ENCODE measurements at places on chromosomes 11 and 22.
A peak's percentile ranks its signal among the peaks of the same experiment; 100 is the strongest.

GRCh38 chr11:16099343-16099900, 256.9 kb downstream of the SOX6 start:
- H3K27ac ChIP-seq: no peak overlapping the region
- H3K36me3 ChIP-seq: no peaks in the 10 kb centered on the region
- DNase-seq: no peak
- peaks cover 8% of the 10 kb centered on the region for H3K4me1 ChIP-seq

DNA sequence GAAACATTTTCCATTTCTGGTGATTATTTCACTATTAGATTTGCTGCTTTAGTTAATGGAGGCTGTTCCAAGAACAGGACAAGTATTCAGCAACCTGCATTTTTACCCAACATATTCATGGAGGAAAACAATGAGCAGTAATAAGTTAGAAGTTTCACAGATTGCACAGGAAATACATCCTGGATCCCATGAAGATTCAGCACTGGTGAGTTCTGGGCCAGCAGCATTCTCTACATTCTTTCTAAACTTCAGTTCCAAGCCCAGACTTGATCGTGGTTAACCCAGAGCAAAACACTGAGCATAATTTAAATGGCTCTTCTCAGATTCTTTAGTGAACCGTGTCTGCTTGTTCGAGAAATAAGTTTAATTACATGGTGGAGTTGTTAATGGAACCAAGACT, 3.8 kb downstream of the FJX1 start:
- H3K27ac ChIP-seq: no peak overlapping the region
- H3K27me3 ChIP-seq: peaks cover 49% of the 10 kb centered on the region
- H3K36me3 ChIP-seq: no peaks in the 10 kb centered on the region
- DNase-seq: no peak

- H3K4me1 ChIP-seq: peaks cover 35% of the 10 kb centered on the region
- DNase-seq: peak; percentile 17
- peaks cover 78% of the 10 kb centered on the region for H3K36me3 ChIP-seq
Observed at GRCh38 chr11:72229336-72229924, 4.9 kb downstream of the INPPL1 start.

DNA sequence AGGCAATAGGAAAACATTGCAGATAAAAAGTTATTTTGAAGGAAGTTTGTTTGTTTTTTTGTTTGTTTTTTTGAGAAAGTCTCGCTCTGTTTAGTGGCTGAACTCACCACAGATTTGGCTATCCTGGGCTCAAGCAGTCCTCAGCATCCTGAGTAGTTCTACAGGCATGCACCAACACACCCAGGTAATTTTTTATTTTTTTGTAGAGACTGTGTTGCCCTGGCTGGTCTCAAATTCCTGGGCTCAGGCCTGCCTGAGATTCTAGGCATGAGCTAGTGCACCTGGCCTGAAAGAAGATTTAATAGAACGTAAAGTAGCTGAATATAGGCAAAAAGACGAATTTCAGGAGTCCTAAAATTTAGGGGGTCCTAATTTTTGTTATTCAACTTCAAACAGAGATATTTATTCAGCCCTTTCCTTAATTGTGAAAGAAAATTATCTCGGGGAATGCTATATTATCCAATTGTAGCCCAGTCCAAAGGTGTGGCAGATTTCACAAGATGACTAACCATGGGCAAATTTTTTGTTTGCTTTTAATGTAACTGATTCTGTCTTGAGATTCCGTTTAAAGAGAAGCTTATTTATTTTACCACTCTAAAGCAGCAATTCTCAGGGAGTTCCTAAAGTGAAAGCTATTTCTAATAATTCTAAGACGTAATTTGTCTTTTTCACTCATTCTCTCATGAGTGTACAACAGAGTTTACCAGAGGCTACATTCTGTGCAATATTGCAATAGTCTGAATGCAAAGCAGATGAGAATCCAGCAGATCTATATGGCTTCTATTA, 940 bp downstream of the IL18 start:
- H3K27ac ChIP-seq: peak overlapping the region; percentile 62
- H3K27me3 ChIP-seq: no peaks in the 10 kb centered on the region
- no peaks in the 10 kb centered on the region for H3K36me3 ChIP-seq
- H3K4me1 ChIP-seq: peaks cover 48% of the 10 kb centered on the region
- H3K4me3 ChIP-seq: peak overlapping the region; percentile 38

- H3K27me3 ChIP-seq: no peaks in the 10 kb centered on the region
- peak overlapping the region; percentile 88 for H3K4me3 ChIP-seq
- H3K4me1 ChIP-seq: peaks cover 17% of the 10 kb centered on the region
- H3K27ac ChIP-seq: no peak overlapping the region
- no peaks in the 10 kb centered on the region for H3K36me3 ChIP-seq
Observed at GRCh38 chr11:119727523-119728151, 1.4 kb downstream of the NECTIN1 start.

DNA sequence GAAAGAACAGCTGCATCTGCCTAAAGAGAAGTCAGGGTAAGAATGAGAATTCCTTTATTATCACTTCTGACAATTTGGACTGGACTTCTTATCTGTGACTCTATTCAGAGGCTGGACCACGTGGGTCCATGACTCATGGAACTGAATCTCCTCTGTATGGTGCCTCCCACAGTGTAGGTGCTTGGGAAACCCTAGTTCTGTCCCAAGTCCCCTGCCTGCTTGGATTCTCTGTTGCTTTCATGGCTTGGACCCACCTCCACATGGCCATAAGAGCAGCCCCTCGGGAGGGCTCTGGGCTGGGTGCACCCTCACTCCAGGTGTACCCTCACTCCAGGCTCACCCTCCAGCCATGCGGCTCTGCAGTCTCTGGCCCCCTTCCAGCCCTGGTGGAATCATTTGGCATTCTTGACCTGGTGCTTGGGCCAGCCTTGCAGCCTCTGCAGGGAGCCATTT, 153.4 kb downstream of the CACNA1I start:
- H3K4me3 ChIP-seq: no peak overlapping the region
- no peaks in the 10 kb centered on the region for H3K4me1 ChIP-seq
- peaks cover 59% of the 10 kb centered on the region for H3K27me3 ChIP-seq

DNA sequence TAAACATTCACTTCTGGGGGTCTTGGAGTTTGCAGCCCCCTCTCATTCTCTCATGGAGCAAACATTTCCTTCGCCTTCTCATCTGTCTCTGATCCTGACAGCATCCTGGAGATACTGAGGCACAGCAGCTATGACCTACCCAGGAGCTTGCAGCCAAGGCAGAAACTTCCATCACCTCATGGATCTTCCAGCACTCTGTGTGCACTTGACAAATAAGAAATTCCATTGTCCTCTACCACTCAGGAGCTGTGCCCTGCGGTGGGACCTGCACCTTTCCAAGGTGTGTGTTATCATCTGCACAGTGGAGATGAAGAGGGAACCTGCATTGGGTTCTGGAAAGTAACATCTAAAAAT, 49.1 kb downstream of the GGTLC2 start:
- H3K36me3 ChIP-seq: no peaks in the 10 kb centered on the region
- DNase-seq: no peak
- H3K27me3 ChIP-seq: no peaks in the 10 kb centered on the region
- no peak overlapping the region for H3K27ac ChIP-seq
- H3K4me3 ChIP-seq: no peak overlapping the region

DNA sequence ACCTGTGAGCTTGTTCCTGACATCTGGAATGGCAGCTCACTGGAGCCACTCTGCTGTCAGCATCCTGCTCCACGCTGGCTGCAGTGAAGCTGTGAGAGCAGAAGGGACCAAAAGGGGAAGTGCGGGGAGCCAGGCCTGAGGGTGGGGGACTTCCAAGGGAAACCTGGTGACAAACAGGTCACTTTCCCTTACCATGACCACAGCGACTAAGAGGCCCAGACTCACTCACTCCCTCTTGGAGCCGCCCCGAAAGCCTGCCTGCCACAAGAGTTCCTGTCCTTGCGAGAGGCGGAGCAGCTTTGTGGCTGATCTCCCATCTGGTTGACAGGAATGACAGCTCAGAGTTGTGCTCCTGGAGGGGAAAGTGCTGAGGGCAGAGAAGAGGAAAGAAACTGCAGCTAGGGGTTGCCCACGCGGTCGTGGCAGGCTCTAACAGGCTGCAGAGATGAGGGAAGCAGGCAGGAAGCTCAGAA, 183.8 kb upstream of the NTM start:
- no peak for DNase-seq
- H3K4me3 ChIP-seq: no peak overlapping the region
- H3K27me3 ChIP-seq: no peaks in the 10 kb centered on the region
- H3K4me1 ChIP-seq: no peaks in the 10 kb centered on the region
- no peaks in the 10 kb centered on the region for H3K36me3 ChIP-seq

DNA sequence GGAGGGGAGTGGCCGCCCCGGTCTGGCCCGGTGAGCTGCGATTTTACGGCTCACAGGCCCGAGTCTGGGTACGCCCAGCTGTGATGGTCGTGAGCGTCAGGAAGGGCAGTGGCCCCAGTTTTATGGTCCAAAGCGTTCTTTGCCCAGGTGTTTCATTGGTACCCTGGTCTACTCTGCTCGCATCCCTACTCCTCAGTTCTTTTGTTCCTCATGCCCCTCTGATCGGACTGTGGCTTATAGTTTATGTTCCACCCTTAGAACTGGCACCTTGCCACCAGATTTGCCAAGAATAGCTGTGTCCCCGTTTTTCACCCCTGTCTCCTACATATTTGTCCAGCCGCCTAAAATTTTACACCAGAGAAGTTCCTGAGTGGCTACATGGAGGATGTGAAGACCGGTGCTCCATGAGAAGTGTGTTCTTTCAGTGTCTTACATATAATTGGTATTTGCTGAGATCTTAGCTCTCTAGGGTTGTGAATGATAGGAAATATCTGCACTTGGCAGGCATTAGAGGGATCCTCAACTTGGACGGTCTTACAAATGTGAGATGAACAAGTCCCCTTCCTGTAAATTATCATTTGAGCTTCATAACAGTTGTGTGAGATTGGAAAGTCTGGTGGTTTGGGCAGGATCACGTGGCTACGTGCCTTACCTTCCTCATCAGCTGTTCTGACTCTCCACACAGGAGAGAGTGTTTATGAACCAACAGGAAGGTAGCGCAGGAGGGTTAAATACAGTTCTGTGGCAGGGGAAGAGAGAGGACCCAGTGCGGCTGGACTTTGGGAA, 1.1 kb downstream of the PANX1 start:
- no peaks in the 10 kb centered on the region for H3K27me3 ChIP-seq
- peak overlapping the region; percentile 81 for H3K4me3 ChIP-seq
- H3K27ac ChIP-seq: peak overlapping the region; percentile 95
- H3K4me1 ChIP-seq: peaks cover 62% of the 10 kb centered on the region
- H3K36me3 ChIP-seq: no peaks in the 10 kb centered on the region

GRCh38 chr11:130915603-130916237, 559 bp downstream of the SNX19 start:
- peaks cover 38% of the 10 kb centered on the region for H3K36me3 ChIP-seq
- no peak for DNase-seq
- no peaks in the 10 kb centered on the region for H3K27me3 ChIP-seq
- peak overlapping the region; percentile 94 for H3K4me3 ChIP-seq
- peak overlapping the region; percentile 89 for H3K27ac ChIP-seq

GRCh38 chr11:18836417-18836816, 44.8 kb upstream of the PTPN5 start:
- no peak for DNase-seq
- no peaks in the 10 kb centered on the region for H3K36me3 ChIP-seq
- no peaks in the 10 kb centered on the region for H3K4me1 ChIP-seq
- H3K27me3 ChIP-seq: peaks cover 3% of the 10 kb centered on the region

GRCh38 chr11:78664636-78665035, 90.0 kb upstream of the NARS2 start:
- no peaks in the 10 kb centered on the region for H3K27me3 ChIP-seq
- H3K27ac ChIP-seq: no peak overlapping the region
- no peak overlapping the region for H3K4me3 ChIP-seq
- H3K4me1 ChIP-seq: no peaks in the 10 kb centered on the region
- peaks cover 8% of the 10 kb centered on the region for H3K36me3 ChIP-seq
- no peak for DNase-seq

DNA sequence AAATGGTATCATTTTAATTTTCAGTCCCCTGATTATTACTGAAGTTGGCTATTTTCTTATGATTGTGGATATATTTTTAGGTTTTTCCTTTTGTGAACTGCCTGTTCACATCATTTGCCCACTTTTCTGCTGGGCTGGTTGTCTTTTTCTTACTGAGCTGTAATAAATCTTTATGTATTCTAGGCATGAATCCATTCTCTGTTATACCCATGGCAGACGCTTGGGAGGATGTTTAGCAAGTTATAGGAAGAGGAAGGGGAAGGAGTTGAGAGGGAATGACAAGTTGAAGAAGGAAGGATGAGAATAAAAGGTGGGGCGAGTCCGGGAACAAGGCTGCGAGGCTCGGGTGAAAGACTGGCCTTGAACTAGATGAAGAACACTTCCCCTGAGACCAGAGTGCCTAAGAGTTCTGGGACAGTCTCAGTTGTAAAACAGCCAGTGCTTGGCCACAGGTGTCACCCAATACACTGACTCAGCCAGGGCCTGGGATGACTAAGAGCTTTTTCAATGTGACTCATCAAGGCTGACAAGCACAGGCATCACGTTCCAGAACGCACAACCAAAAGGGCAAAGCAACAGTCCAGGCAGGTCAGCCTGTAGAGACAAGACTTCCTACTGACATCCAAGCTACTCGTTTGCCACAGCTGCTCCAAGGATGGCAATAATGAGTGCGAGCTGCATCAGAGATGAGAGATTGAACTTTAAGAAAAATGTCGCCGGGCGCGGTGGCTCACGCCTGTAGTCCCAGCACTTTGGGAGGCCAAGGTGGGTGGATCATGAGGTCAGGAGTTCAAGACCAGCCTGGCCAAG, 35.2 kb downstream of the LRFN4 start:
- H3K36me3 ChIP-seq: no peaks in the 10 kb centered on the region
- no peak overlapping the region for H3K27ac ChIP-seq
- DNase-seq: no peak
- H3K4me3 ChIP-seq: no peak overlapping the region
- H3K4me1 ChIP-seq: no peaks in the 10 kb centered on the region
- H3K27me3 ChIP-seq: no peaks in the 10 kb centered on the region

- no peak overlapping the region for H3K4me3 ChIP-seq
- H3K4me1 ChIP-seq: no peaks in the 10 kb centered on the region
- no peak for DNase-seq
Observed at GRCh38 chr22:45476814-45477213, 25.9 kb upstream of the FBLN1 start.

DNA sequence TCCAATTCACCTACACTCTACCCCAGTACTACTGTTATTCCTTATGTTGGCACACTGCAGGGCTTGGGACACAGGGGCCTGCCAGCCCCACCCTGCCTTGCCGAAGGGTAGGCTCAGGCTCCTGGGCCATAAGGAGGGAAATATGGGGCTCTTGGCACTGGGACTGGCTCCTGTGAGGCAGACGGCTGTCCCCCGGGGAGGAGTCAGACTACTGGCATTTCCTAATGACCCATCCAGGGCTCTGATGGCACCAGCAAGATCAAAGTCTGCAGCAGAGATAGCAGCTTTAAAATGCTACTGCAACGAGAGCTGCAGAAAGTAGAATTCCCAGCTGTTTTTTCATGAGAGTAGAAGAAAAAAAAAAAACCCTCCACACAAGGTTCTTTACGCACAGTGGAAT, 42.2 kb upstream of the CYP2D6 start:
- peaks cover 16% of the 10 kb centered on the region for H3K4me1 ChIP-seq
- no peak overlapping the region for H3K27ac ChIP-seq
- H3K27me3 ChIP-seq: no peaks in the 10 kb centered on the region
- DNase-seq: no peak
- no peak overlapping the region for H3K4me3 ChIP-seq
- H3K36me3 ChIP-seq: peaks cover 4% of the 10 kb centered on the region
